ENCODE measurements at places on chromosomes 13 and 19.

DNA sequence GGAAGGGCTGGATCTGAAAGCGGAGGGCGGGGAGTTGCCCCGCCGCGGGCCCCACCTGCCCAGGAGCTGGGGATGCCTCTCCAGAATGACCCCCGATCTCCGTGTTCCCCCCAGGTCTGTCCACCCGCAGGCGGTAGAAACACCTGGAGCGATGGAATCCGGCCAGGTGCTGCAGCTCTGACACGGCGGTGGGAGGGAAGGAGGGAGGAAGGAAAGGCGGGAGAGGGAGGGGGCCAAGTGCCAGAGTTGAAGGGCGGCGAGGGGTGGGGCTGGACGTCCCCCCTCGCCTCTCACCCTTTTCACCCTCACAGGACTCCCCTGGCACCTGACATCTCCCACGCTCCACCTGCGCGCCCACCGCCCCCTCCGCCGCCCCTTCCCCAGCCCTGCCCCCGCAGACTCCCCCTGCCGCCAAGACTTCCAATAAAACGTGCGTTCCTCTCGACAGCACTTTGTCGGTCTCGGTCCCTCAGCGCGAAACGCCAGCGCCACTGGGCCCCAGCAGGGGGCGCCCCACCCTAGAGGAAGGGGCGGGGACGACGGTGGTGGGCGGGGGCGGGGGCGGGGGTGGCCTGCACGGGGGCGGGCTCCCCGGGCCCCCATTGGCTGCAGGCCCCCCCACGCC lies 337 bp upstream of the FXYD7 start:
- peak; percentile 73 for DNase-seq

DNA sequence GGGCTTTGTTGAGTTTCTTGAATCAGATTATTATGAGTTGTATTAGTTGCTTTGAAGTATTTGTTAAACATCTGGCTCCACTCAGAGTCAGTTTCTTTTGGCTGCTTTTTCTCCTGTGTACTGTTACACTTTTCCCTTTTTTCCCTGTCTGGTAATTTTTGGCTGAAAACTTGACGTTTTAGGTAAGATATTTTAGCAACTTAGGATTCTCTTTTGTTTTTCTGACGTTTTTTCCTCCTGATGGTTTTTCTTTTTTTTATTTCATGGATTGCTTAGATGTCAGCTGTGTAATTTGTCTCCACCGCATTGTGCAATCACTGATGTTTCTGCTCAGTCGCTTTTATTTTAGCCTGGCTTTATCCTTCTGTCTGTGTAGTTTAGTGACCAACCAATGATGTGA lies 20.7 kb downstream of the RFC3 start:
- DNase-seq = no peak

GRCh38 chr13:29165216-29165615 lies 345.1 kb downstream of the MTUS2 start:
- no peak for DNase-seq

GRCh38 chr19:41327576-41328156 lies 17.7 kb downstream of the CCDC97 start:
- DNase-seq = peak; percentile 60

GRCh38 chr19:38079926-38080380 lies 144.1 kb downstream of the DPF1 start:
- DNase-seq = no peak

DNA sequence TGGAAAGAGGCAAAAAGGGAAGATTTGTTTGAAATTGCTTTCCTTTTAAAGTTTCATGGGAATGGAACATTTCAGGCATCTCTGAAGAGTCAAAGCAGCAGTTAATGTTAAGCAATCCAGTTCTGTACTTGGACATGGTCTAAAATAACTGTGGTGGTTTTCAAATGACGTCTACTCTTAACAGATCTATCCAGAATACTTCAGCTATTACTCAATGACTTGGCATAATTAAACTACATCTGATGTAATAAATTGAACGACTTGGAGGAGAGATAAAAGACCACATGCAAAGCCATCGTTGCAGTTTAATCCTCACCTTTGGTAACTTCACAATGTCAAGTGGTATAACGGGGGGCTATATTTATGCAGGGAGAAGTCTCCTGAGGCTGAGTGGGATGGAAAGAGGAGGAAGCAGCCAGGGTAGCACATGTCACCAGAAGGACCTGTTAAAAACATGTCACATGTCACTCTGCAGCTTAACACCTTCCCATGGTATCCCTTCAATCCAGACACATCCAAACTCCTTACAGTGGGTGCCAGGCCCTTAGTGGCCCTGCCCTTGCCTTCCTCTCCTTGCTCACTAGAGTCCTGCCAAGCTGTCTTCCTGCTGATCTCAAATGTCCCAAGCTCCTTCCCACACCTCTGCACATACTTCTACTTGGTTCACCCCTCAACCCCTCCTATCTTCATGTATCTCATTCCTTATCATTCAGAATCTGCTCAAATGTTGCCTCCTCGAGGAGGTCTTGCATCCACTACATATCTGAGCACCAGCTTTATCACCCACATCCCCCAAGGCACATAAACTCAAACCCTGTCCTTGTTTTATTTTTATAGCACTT lies 327.8 kb downstream of the SUCLA2 start:
- no peak for DNase-seq

GRCh38 chr19:1472231-1473084 lies 6.6 kb downstream of the C19orf25 start:
- DNase-seq = no peak

DNA sequence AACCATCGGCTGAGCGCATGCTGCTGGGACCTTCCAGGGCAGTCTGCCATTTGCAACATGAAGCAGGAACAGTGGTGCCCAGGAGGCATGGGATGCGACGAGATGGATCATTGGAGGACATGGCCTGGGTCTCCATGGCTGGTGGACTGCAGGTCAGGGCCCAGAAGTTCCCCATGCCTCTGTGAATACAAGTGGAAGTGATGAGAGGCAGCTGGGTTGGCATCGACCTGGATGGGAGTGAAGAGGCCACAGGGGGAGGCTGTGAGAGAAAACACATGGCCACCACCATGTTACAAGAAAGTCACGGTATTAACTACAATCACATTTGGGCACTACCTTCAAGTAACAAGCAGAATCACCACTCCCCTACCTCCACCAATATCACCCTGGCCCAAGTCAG lies 262.0 kb downstream of the FOXO1 start:
- no peak for DNase-seq

- no peak for DNase-seq
Measured at GRCh38 chr13:43042410-43042921, 19.1 kb downstream of the DNAJC15 start.

DNA sequence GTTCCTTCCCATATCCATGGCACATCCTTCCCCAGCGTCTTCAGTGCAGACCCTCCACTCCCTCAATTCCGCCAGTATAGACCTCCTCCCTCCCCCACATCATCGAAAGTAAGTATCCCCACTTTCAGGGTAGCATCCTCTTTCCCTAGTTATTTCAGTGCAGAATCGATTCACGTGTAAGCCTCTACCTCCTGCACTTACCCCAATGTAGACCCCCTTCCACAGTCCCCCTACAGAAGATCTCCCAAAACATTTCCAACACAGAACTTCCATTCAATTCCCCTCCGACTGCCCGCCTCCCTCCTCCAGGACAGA lies 664 bp downstream of the IRF3 start:
- no peak for DNase-seq

DNA sequence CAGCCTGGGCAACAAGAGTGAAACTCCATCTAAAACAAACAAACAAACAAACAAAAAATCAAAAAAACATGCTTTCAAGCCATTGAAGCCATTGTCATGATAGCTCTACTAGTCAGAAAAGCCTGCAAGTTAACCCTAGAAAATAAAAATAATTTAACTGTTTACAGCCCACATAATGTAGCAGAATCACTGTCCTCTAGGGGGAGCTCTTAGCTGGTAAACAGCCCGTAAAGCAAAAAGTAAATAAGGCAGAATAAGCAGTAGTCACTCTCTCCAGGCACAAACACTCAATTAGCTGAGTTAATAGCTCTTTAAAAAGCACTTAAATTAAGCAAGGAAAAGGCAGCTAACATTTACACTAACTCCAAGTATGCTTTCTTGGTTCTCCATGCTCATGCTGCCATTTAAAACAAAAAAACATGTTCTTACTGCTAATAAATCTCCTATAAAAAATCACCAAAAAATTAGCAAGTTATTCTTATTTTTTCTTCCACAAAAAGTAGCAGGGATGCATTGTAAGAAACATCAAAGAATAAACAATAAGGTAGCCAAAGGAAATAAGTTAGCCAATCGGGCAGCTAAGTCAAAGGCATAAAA lies 11.3 kb downstream of the LILRB4 start:
- DNase-seq = no peak

DNA sequence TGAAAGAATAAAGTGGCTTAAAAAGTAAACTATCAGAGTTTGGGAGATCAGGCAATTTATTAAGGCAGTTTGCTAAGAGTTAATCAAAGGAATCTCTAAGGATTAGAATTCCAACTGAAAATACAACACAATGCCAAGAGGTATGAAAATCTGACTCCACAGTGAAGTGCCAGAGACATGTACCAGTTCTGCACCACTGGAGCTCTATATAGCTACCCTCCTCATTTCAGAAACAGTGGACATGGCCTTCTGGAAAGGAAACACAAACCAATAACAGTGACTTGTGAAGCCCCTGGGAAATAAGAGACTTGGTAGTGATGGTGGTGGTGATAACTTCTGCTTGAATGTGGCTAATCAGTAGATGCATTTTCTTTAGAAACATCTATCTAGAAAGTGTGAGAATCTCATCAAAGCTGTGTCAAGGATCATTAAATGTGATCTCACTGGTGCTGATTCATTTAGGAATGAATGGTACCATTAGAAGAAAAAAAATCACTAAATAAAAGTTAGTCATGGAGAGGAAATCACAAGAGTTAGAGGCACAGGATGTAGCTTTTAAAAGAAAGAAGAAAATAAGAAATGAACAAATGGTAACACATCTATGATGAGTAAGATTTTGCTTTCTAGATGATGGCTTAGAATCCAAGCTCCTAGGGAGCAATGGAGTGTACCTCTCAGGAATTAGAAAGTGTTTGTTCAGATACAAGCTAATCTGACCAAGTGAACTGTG lies 20.1 kb upstream of the N4BP2L1 start:
- DNase-seq = no peak

- DNase-seq = peak; percentile 80
Measured at GRCh38 chr19:49057636-49058234, at the start of gene CGB7. Gene CGB7 (minus strand): TSS chr19:49057749. CDS start chr19:49055375, 2,374 bp downstream.

- no peak for DNase-seq
Measured at GRCh38 chr13:21009036-21009435, 52.4 kb downstream of the LATS2 start.

- DNase-seq = no peak
Measured at GRCh38 chr13:75723901-75724300, 87.8 kb downstream of the LMO7 start.

- DNase-seq = no peak
Measured at GRCh38 chr13:74324338-74324737, 190.1 kb upstream of the KLF12 start.

- no peak for DNase-seq
Measured at GRCh38 chr13:113329656-113330312, 32.7 kb downstream of the LAMP1 start.

DNA sequence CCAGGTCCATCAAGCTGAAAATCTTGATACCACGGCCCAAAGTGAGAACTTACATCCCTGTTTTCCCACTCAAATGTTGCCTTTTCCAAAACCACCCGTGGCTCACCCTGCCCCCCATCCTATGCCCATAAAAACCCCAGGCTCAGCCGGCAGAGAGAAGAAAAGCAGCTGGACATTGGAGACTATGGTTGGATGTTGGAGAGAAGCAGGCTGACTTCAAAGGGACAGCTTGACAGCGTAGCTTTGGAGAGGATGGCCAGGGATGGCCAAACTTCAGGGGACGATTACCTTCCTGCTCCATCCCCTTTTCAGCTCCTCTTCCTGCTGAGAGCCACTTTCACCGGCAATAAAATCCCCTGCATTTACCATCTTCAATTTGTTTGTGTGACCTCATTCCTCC lies 3.5 kb upstream of the ZNF792 start:
- no peak for DNase-seq

GRCh38 chr13:70407486-70407885 lies 299.2 kb upstream of the KLHL1 start:
- DNase-seq = no peak

GRCh38 chr19:6374711-6375410 lies 872 bp downstream of the PSPN start:
- no peak for DNase-seq

Data from right kidney (tissue), 9 donors.